ENCODE measurements at places on chromosomes 7 and 10.

DNA sequence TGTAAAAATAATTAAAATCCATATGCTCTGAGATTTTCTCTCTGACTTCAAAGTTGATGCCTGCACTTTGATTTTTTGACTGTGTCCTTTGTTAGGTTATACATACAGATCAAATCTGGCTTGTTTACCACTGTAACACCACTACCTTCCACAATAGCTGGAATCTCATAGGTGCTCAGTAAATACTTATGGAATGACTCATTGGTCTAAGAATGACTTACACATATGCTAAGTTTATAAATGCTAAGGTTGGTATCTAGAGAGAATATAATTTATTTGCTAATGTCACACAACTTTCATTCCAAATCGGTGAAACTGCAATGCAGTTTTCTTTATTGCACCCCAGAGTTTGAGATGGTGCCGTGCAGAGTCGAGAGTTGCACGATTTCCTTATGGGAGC lies 578.5 kb downstream of the SH2D4B start:
- no peak for ATAC-seq

DNA sequence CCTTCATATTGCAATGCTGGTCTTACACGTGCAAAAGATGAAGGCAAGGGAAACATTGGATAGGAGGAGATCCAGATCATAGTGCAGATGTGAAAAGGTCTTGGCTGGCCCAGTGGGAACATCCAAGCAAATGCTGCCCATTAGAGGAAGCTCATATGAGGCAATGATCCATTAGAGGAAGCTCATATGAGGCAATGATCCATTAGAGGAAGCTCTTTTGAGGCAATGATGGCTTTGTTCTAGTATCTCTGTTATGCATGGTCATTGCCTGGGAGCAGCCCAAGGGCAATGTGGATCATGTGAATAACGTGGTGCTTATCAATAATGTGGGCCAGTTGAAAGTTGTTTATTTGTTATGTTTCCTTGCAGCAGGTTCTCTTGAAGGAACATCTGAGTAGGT lies 37.8 kb downstream of the STEAP4 start:
- no peak for ATAC-seq

DNA sequence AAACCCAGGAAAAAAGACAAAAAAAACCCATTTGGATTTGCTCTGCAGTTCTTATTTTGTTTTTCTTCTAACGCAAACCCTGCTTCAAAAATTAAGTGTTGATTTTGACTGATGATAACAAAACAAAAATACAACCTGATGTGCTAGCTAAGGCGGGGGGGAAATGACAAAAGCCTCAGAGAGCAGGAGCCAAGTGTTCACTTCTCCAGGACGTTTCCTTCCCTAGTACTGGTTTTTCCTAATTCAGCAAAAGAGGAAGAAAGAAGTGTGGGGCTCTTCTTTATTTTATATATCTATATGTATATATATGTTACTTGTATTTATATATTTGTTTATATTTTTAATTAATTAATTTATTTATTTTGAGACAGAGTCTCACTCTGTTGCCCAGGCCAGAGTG lies 28.0 kb downstream of the SNX10 start:
- ATAC-seq: no peak

DNA sequence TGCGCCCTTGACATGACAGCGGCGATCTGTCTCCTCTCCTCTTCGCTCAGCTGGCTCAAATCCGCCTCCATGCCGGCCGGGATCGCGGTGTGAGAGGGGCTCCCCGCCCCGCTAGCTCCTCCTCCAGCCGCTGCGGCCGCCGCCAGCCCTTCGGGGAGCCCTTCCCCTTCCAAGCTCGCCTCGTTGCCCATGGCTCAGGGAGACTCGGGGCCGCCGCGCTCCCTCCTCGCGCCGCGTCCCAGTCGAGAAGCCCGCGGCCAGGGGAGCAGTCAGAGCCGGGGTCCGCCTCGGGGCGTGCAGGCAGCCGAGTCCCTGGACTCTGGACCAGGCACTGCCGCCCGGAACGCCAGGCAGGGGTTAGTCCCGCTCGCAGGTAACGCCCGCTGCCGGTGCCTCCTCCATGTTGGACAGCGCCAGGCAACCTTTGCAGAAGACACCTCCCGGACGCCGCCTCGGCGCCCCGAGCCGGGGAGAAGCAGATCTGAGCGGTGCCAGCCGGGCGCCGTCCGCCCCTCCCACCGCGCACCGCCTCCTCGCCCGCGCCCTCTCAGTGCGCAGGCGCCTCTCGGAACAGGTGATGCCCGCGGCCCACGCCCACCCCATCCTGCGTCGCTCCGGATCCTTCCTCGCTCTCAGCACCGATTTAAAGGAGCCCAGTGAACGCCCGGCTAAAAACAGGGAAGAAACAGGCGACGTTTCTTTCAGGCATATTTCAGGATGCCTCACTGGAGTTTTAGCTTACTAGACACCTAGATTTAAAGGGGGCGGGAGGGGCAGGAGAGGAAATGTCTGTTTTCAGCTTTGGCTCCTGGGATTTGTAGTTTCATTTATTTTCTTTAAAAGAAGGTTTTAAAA lies at the start of gene PCLO:
Gene PCLO, minus strand, starts transcription at position 483 of the 855 bp plus-strand sequence. Its CDS starts 292 bp downstream, at position 191.
- ATAC-seq: peak; percentile 77

GRCh38 chr7:59079-60016 lies 133.0 kb upstream of the FAM20C start:
- no peak for ATAC-seq

DNA sequence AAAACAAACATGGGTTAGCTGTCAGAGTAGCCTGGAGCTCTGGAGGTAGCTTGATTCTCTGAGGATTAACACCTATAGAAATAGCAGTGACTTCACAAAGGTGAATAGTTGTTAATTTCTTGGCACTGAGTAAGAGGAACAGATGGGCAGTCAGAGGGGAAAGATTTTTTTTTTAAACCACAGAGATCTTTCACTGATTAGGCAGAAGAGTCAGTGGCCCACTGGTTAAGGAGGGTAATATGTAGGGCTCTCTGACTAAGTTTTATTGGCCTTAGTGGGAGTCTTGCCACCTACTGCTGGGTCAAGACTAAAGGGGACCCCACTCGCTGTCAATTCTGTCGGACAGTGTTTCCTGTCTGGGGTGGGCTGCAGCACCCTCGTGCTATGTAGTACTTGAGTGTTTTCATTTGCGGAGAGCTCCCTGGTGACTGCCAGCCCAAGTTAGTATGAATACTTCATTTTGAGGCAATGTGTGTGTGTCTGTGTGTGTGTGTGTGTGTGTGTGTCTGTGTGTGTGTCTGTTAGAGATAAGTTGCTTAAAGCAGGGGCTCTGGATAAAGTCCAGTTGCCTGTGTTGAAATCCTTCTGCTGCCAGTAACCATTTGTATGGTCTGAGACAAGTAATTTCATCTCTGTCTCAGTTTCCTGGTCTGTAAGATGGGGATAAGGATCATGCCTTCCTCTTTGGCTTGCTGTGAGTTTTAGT lies 145.2 kb downstream of the ARID5B start:
- peak; percentile 45 for ATAC-seq

GRCh38 chr7:4479367-4480039 lies 202.6 kb upstream of the FOXK1 start:
- ATAC-seq: no peak

- no peak for ATAC-seq
Observed at GRCh38 chr7:54129035-54129434, 413.1 kb upstream of the VSTM2A start.
